ENCODE measurements at places on chromosomes 12 and 14.

- DNase-seq, result no peak
These were observed 23.0 kb downstream of the PDE6H start for GRCh38 chr12:14995583-14996425.

DNA sequence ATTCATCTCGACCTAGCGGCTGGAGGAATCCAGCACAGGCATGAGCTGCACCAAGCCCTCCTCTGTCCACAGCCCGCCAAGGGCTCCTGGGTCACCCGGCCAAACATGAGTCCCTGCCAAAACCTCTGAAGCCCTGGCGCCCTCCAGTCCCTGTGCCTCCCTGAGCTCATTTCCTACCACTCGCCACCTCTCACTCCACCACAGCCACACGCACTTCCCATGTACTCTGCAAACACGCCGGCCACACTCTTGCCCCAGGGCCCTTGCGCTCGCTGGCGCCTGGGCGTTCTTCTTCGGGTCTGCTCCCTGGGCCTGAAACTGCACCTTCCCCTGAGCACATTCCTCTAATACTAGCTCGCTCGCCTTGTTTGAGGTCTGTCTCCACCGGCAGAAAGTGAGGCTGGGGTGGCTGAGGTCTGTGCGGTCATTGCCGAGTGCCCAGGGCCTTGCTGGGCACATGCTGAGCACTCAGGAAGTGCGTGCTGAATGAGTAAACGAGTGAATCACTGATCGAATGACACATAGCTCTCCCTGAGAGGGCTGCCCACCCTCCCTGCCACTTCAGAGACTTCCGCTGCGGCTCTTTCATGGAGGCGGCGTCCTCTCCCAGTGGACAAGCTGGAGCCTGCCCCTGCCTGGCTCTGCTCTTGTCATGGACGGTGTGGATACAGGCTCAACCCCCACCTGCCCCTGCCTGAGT, 33.7 kb upstream of the DLK1 start:
- DNase-seq, result no peak

- no peak for DNase-seq
These were observed 207.9 kb upstream of the BCL2L14 start for GRCh38 chr12:11862798-11863197.

GRCh38 chr12:70359458-70360197, 6.5 kb upstream of the KCNMB4 start:
- DNase-seq, result no peak

DNA sequence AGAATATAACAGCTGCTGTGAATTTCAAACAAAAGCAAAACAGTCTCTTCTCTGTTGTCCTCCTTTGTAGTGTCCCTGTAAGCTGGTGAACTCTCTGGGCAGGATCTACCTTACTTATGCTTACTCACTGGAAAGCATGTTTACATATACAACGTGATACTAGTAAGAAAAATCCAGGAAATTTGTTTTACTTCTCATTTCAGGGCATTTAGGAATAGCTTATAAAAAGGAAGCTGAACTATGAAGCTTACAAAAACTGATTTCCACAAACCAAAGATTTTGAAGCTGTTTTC, 311.0 kb downstream of the NOVA1 start:
- no peak for DNase-seq

DNA sequence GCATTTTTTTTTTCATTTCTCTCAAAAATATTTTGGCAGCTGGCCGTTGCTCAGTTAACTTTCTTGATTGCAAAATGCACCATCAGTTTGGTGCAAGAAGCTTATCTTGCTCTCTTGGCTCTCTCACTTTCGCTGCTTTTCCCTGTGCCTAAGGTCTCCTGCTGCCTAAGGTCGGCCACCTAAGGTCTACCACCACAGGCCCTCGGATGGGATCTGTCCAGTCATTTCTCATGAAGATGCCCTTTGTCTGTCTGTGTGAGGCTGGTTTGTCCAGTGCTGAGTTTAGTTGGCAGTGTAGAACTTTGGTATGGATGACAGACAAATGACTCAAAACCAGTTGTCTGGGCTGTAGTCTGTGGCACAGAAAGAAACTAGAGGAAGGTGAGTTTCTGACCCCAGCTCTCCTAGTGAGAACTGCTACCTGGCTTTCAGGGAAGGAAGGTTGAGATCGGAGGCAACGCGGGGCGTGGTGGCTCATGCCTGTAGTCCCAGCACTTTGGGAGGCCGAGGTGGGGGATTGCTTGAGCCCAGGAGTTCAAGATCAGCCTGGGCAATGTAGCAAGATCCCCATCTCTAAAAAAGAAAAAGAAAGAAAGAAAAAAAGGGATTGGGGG, 2.6 kb downstream of the MLXIP start:
- DNase-seq, result no peak

GRCh38 chr12:43893670-43894069, 57.8 kb downstream of the TMEM117 start:
- DNase-seq, result no peak

DNA sequence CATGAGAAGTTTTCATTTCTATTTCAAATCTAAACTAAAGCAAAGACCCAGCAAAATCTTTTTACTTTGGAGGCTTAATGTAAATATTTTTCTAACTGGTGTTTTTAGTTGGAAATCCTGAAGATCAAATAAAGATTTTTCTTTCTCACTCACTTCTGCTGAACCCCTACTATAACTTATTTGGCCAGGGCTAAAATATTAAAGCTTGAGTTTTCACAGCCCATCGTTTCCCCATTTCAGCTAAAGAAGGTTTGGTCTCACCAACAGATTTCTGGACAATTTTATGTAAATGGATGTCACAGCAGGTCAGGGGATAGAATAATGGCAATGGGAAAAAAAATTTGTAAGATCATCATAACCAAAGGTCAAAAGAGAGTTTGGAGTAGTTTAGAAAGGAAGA, 92.7 kb upstream of the DCN start:
- DNase-seq, result no peak

DNA sequence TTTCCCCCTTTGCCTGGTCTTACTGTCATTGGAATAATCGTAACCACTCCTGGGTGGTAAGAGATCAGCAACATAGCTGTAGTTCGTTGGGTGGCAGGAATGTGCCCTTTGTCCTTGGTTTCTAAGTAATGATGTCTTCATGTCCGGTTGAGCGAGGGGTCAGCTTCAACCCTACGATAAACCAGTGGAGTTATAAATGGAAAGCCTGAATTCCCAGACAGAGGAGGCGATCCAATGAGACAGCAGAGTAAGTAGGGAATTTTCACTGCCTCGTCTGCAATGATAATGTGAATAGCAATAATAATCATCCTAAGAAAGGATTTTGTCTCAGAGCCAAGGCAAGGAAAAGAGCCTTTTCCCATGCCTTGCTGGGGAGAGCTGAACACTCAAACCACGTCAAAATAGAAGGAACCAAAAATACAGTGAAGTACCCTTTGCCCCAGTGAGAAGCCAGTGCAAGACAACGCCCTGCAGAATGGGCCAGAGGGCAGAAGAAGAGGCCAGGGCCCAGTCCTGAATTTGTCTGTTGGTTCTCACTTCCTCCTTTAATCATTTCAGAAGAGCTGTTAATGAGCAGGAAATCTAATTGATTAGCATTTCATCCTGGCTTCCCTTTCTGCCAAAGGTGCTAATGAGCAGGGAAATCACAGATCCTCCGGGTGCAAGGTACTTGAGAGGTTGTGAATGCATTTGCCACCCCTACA, 330.7 kb downstream of the CACNA1C start:
- no peak for DNase-seq

- DNase-seq, result no peak
These were observed 420.1 kb downstream of the FUT8 start for GRCh38 chr14:65832431-65833266.

GRCh38 chr12:10126413-10126812, 3.6 kb downstream of the CLEC7A start:
- DNase-seq, result no peak

DNA sequence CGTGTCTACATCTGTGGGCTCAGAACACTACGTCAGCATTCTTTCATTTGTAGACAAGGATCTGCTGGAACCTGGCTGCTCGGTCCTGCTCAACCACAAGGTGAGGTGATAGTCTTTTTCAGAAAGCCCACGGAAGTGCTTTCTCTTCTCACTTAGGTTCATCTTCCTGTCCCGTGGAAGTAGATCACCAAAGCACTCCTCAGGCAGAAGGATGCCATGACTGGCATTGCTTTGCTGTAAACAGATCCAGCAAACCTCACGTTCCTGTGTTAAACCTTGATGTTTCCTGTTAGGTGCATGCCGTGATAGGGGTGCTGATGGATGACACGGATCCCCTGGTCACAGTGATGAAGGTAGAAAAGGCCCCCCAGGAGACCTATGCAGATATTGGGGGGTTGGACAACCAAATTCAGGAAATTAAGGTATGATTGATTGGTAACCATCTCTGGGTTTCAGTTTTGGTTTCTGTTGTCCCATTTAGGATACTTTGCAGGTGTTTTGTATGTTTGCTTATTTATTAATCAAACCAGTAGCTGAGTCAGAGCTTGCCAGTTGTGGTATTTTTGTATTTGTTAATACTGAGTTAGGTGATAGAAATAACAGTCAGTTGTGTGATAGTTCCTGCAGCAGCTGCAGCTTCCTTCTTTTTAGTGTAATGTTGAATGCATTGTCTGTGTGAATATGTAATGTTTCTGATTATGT, 7.5 kb downstream of the PSMC1 start:
- DNase-seq, result no peak

- no peak for DNase-seq
These were observed 1.8 kb upstream of the SPPL3 start for GRCh38 chr12:120905856-120906384.

- no peak for DNase-seq
These were observed 58.9 kb downstream of the DDX51 start for GRCh38 chr12:132085291-132085635.

DNA sequence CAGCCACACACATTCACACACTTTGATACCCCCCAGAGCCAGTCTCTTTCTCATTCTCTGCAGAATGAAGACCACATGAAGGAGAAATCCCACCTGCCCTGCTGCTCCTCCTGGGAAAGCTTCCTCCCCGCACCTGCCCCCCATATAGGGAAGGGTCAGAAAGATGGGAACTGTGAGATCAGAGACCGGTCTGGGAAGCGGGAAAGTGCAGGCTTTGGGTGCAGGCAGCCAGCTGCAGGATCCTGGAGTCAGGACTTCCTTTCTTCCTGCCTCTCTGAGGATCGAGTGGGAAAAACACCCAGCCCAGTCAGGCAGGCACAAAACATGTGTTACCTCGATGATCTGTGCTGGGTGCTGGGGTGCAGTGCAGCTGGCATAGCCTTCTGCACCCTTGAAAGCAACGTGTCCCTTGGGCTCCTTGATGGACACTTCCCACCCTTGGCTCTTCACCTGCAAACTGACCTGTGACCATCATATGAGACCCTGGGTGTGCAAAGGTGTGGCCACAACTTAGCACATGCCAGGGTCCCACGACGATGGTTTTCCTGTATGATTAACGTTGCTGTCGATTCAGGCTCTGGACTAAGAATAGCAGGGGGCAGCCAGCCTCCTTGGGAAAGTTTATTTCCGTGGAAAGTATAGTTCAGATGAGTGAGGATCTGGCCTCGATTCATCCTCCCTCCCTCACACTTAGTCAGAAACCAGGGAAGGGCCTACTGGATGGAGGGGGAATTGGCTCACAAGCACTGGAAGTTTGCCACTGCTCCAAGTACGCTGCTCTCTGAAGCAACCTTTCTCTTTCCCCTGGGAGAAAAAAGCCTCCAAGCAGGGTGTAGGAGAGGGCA, 105.4 kb upstream of the MED13L start:
- no peak for DNase-seq

DNA sequence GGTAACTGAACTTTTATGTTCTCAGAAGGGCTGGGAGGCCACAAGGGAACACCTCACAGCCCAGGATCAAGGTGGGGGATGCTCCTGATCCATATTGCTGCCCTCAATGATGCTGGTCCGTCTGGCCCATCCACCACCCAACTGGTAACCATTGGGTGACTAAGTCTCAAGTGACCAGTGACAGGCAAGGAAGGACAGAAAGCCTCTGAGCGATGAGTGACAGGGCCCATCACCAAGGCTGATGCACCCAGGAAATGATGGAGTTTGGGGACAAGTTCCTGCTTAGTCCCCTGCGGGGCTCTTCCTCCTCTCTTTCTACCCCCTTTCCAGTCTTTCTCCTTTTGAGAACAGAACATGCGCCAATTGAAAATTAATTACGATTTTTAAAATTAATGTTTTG, 2.6 kb upstream of the MMP19 start:
- DNase-seq, result no peak

DNA sequence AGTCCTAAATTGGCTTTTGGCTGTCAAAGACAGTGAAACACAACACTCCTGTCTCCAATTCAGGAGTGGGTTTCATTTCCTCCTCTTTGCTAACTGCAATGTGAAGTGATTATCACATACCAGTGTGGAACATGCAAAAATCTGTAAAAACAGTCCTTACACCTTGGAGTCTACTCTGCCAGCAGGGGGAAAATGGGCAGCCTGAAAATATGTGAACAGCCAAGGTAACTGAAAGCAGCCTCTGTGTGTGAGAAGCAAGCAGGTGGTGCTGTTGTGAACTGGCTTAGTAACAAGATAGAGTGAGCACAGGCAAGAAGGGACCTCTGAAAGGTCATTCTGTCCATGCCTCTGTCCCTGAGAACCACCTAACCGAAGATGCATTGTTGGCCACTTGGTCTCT, 6.0 kb downstream of the PRMT8 start:
- DNase-seq, result no peak

GRCh38 chr14:51297066-51297465, 57.0 kb downstream of the TMX1 start:
- DNase-seq, result no peak

DNA sequence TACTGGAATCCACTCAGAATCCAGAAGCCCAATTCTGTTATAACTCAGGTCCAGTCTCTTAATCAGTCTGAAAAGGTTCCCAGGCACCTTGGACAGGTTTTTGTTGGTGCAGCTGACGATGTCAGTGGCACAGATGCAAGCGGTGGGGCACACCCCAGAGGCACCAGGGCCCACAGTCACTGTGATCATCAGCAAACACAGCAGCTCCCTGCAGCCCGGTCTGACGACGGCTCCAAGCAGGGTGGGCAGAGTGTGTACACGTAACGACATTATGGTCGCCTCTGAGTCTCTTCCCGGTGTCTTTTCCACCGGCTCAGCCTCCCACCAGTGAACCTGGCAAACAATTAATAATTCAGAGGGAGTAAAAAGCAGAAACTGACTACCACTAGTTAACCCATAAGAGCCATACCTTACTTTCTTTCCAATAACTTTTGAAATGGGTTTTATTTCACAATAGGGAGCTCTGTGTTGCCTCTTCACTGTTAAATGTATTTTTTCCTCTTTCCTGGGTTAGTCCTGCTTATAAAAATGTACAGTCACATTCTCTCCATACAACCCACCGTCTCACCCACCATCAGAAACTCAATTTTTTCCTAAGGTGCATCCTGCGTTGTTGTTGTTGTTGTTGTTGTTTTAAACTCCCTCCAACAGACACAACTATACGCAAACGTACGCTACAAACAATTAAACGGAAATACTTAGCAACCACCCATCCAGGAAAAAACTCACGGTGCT, 521 bp upstream of the PCED1B start:
- peak; percentile 57 for DNase-seq

All from activated T-cell treated with anti-CD3 and anti-CD28 coated beads, Interleukin-2, amount 50 U/mL, for 1 hour (primary cell).